ENCODE measurements at places on chromosomes 16 and 17.

DNA sequence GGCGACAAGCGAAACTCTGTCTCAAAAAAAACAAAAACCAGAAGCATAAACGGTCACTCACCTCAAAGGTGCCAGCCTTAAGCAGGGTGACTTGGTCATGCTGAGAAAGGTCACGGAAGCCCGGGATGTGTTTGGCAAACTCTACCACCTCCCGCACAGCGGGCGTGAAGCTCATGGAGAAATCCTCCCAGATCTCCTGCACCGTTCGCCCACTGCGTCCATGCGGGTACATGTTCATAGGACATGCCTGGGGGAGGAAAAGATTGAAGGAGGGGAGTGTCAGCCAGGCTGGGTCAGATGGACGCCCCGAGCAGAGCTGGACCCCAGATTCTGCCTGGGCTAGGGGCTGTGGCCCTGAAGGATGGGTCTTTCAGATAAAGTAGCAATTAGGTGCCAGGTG, 5.5 kb downstream of the NR1D1 start:
- DNase-seq: no peak

- DNase-seq: no peak
Measured at GRCh38 chr17:17110520-17110919, 68.3 kb downstream of the MPRIP start.

GRCh38 chr17:32483451-32484019, 3.3 kb upstream of the CDK5R1 start:
- peak; percentile 76 for DNase-seq

GRCh38 chr17:42198897-42199296, 4.6 kb upstream of the GHDC start:
- no peak for DNase-seq

- DNase-seq: peak; percentile 56
Measured at GRCh38 chr17:16351831-16352230, 1.4 kb downstream of the CENPV start.

- DNase-seq: no peak
Measured at GRCh38 chr16:84193480-84193879, 2.5 kb downstream of the ADAD2 start.

DNA sequence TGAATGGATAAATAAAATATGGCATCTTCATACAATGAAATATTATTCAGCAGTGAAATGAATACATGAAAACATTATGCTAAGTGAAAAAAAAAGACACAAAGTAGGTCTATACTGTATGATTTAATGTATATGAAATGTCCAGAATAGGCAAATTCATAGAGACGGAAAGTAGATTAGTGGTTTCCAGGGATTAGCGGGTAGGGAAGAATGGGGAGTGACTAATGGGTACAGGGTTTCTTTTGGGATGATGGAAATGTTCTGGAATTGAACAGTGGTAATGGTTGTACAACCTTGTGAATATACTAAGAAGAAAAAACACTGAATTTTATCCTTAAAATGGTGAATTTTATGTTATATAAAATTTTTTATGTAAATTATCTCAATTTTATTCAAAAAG, 8.5 kb upstream of the MYCBPAP start:
- DNase-seq: no peak

GRCh38 chr17:19408346-19408710, 2.7 kb upstream of the RNF112 start:
- DNase-seq: no peak

DNA sequence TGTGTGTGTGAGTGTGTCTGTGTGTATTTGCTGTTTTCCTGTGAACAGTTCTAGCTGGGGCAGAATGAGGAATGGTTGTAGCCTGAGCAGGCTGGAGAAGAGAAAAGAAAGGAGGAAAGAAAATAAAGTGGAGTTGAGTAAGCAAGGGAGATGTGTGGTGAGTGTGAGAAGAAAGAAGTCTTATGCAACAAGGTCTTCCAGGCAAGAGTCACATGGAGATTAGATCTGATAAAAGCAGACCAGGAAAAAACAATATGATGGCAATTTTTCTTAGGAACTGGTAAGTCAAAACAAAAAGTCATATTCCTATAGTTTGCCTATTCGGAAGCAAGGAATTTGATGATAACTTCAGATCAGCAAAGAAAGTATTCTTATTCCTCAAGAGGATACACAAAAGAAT, 125.0 kb downstream of the HS3ST3A1 start:
- DNase-seq: peak; percentile 74

GRCh38 chr16:80387318-80387921, 153.4 kb upstream of the DYNLRB2 start:
- no peak for DNase-seq

GRCh38 chr17:76753061-76753961, 15.4 kb downstream of the MFSD11 start:
- no peak for DNase-seq

DNA sequence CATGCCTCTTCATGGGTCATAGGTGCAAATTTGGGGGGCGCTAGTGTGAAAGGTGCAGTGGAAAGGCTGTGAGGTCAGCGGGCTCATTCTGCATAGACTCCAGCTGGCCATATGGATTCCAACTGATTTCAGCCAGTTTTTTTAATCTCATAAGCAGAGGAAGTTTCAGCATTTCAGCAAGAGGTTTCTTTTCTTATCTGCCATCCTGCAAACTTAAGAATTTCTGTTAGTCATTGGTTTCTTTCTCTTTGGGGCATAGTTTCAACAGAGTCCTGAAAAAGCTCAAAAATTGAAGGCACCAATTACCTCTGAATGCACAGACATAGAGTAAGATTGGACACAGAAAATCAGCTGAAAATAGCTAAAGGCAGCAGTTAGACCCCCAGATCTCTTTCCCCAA, 16.2 kb upstream of the ALOX15 start:
- DNase-seq: peak; percentile 64

- no peak for DNase-seq
Measured at GRCh38 chr17:45437465-45438283, 5.0 kb upstream of the ARHGAP27 start.

GRCh38 chr16:78317564-78318240, 218.2 kb downstream of the WWOX start:
- DNase-seq: no peak

DNA sequence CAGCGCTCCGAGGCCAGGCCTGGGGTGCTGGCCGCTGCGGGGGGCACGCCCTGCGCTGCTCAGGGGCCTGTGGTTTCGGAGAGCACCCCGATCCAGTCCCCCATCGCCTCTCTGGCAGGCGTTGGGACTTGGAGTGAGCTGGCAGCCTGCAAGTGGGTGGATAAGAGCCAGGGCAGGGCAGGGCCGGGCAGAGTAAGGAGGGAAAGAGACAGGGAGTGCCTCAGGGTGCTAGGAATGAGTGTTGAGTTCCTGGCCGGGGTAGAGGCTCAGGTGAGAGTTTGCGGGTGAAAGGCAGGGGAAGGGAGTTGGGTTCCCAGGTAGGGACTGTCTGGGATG, 1.3 kb downstream of the CDH13 start:
- DNase-seq: peak; percentile 35

- DNase-seq: no peak
Measured at GRCh38 chr16:78001451-78002025, 20.8 kb upstream of the CLEC3A start.

DNA sequence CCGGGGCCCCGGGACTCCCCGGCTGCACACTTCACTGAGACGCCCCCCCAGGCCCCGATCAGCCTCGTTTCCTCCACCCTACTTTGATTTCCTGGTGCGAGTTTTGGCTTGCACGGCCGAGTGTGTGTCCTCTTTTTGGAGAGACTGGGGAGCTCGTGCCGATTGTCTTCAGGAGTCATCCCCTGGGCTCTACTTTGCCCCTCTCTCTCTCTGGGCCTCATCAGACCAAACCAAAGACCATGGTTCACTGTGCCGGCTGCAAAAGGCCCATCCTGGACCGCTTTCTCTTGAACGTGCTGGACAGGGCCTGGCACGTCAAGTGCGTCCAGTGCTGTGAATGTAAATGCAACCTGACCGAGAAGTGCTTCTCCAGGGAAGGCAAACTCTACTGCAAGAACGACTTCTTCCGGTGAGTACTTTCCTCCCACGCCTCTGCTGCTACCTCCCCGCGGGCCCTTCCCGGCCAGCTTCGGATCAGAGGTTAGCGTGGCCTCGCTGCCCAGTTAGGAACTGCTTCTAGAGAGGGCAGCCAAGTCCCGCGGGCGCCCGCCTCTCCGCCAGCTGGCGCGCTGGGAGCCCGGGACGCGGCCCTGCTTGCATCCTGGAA, 787 bp downstream of the LHX1 start:
- peak; percentile 24 for DNase-seq

DNA sequence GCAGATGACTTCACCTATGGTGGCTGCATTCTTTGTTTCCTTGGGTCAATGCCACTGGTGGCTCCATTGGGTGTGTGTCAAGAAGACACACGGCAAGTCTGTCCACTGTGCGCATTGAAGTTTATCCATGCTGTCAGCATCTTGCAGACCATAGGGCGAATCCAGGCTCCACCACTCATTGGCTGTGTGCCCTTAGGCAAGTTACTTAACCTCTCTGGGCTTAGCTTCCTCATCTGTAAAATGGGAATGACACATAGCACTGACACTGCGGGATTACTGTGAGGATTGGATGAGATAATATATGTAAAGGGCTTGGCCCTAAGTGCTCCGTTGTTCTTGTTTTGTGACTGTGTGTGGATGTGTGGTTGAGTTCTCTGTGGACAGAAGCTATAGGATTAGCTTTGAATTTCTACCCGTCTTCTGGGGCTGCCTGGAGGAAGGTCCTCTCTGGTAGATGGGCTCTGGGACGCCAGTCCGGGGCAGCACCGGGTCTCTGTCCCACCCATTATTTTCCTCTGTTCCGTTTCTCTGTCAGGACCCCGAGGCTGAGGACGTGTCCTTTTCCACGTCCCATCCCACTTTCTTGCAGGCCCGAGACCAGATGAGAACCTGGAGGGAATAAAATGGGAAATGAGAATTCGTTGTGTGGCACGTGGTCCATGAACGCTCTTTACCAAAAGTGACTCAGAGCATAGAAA, 178.4 kb downstream of the IRF8 start:
- no peak for DNase-seq

GRCh38 chr17:72034000-72034399, 86.8 kb upstream of the SOX9 start:
- no peak for DNase-seq

GRCh38 chr17:40063901-40064531, 1.3 kb downstream of the THRA start:
- DNase-seq: no peak

DNA sequence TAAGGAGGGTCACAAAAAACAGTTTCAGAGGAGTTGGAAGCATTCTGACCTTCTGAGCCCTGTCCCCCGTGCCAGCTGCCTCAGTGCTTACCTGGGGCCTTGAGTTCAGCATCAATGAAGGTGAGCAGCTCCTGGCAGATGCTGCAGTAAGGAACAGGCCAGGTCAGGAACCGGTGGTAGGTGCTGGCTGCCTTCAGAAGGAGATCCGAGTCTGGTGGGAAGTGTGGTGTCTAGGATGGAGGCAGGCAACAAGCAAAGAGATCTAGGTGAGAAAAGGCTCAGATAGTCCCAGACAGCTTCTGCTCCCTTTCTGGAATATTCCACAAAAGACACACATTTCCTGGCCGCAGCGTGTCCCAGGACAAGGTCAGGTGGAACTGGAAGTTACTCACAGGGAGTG, 37.2 kb upstream of the PIK3R6 start:
- no peak for DNase-seq

All from fibroblast of the aortic adventitia (primary cell).